Effector CD8-positive, alpha-beta T cell (primary cell): ENCODE measurements at places on chromosomes 3 and 15.

- no peak for DNase-seq
Measured at GRCh38 chr3:196202516-196202970, 8.7 kb downstream of the ZDHHC19 start.

DNA sequence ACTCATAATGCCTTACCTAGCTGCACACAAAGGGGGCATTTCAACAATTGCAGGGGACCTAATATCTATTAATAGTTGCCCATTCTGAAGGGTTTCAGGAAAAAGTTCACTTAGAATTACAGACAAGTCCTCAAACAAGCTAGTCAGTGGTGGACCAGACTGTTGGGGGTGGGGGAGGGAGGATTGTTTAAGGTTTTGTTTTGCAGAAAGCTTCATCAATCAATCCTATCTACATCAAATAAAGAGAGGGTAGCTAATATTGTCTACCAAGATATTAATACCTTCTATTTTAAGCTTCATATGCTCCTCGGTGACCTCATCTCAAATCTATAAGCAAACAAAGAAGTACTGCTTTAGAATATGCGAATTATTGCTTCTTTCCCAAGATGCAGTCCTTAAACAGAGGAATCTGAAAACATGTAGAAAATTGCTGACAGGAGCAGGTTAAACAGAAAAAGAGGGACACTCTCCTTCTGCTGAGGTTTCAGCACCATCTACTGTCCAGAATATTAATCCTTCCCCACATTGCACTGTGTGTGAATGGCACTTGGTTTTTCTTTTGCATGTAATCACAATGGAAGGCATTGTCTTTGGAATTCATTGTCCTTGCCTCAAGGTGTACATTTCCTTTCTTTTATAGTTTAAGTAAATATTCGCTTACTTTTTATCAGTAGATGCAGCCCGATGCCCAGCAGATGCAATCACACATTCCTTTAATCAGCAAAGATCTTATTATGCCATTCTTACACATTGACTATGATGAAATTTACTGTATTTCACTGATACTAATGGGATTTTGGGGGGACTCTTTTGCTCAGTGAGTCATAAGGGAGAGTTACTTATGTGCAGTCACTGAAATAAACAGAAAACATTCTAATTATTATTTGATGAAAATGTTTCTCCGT lies 94.7 kb downstream of the IL5RA start:
- no peak for DNase-seq

GRCh38 chr15:68173119-68173518 lies 32.0 kb downstream of the CALML4 start:
- DNase-seq: no peak

- DNase-seq: no peak
Measured at GRCh38 chr15:84914351-84914750, 29.9 kb downstream of the SLC28A1 start.

GRCh38 chr3:155727836-155728235 lies 17.0 kb downstream of the PLCH1 start:
- DNase-seq: no peak

DNA sequence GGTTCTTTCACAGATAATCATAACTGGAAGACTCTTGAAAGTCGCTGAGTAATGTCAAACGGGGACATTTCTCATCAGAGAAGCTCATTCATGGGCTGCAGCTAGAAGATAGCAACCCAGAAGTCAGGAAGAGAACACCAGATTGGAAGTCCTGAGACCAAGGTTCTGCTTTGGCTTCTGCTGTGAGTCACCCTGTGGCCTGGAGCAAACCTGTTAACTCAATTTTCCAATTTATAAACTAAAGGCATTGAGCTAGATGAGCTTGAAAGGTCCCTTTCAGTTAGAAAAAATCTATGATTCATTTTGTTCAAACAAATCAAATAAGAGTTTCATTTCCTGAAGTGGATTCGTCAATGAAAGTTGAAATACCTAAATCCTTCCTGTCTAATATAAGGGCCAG lies 402.2 kb downstream of the EPHB1 start:
- DNase-seq: no peak

- no peak for DNase-seq
Measured at GRCh38 chr3:99131876-99132275, 230.4 kb upstream of the DCBLD2 start.
